Stimulated activated CD4-positive, alpha-beta T cell treated with anti-CD3 and anti-CD28 coated beads, Interleukin-1b, Interleukin-23, amount 100 ng/mL, for 1 hour (primary cell): ENCODE measurements at places on chromosomes 6 and 20.
A peak's percentile ranks its signal among the peaks of the same experiment; 100 is the strongest.

DNA sequence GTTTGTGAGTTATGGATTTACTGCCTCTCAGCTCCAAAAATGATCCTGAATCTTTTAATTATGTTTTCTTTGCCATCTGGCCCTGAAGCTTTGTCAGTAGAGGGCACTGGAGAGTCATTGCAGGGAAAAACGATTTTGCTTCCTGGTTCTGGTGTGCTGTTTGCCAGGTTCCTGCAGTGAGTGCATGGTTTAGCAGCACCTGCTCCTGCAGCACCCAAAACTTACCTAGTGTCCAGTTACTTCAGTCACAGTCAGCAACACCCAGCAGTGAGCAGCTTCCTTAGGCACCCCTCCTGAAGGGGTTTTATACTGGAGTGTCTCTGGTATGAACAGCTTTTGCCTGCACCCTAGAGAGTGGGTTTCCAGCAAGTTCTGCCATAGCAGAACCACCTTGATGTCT, 6.0 kb upstream of the TRIM26 start:
- no peak for DNase-seq

GRCh38 chr20:41279546-41280225, 37.8 kb downstream of the ZHX3 start:
- DNase-seq = no peak

- no peak for DNase-seq
These were observed 22.5 kb upstream of the RNGTT start for GRCh38 chr6:88985901-88986300.

DNA sequence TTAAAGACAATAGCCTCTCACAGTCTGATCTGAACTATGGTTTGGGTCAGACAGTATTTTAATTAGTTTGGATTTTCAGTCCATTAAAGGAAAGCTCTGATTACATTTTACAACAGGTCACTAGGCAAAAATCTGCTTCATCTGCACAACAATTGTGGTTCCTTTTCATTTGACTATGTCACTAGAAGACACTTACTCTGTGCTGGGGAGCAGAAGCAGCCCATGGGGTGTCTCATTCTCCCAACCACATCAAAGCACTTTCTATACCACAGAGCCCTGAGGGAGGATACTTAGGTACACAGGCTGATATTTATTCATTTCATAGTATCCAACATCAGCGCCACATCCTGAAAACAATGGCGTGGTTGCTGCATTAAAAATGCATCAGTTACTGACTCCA, 36.6 kb upstream of the HDAC2 start:
- no peak for DNase-seq

DNA sequence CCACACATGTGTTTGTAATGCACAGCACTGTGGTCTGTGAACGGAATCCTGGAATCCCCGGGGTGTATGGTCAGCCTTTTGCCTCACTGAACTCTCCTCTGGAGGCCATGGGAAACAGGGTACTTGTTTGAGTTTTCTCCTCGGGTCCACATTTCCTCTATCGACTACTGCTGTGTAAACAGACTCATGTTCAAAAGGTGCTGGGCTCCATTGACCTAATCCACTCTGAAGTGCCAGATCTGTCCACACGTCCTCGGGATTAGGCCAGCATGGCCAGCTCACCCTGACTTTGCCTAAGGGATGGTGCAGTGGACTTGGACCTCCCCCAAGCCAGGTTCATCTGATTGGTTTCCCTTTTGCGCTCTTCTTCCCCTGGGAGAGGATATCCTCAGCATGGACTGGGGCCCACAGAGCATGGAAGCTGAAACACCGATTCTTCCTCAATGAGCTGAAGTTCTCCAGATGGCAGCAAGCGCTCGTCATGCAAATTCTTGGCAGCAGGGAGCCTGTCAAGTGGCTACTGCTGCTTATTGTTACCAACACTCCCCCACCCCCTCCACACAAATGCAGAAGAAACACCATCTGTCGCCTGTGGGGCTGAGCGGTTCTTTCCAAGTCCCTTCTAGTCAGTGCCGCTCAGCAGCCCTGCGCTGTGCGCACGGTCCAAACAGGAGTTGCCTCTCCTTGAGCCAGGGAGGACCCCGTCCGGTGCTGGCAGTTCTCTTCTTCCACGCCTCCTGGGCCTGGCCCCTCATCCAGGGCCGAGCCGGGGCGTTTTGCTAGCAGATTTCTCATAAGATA, 292.6 kb upstream of the MARCKS start:
- no peak for DNase-seq

GRCh38 chr6:44855562-44856411, 468.3 kb downstream of the CDC5L start:
- no peak for DNase-seq

DNA sequence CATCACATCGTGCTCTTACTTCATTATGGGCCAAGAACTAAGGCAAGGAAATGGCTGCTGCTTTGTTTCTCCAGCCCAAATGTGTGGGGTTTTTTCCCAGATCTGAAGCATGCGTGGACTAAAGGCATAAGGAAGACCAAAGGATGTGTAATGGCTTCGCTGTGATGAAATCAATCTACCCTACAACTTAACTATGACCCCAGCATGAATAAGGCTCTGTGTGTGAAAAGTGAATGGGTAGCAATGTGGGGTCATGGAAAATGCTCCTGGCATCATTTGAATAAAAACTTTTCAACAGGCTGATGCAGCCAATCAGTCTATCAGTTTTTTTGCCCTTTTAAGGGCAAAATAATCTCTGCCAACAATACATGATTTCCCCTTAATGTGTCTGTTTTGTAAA, 50.3 kb upstream of the ISM1 start:
- no peak for DNase-seq

GRCh38 chr20:57043091-57043490, 223.3 kb downstream of the BMP7 start:
- DNase-seq = no peak

GRCh38 chr6:24394061-24394779, 8.5 kb upstream of the MRS2 start:
- no peak for DNase-seq

DNA sequence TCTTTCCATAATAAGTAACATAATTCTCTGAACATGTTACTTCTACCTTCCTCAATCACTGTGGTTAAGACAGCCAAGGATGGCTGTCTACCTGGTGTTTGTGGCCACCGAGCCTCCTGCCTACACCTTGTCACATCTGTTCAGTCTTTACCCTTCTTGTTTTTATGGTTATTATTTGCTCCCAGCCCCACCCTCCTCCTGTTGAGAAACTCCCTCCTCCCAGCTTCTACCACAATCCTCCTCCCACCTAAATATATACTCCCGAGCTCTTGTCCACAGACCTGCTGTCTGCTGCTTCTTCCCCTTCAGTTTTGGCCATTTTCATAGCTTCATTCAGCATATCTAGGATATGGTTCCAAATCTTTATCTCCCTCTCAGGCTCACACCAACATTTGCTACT, 35.7 kb upstream of the GABRR1 start:
- no peak for DNase-seq

- DNase-seq = no peak
These were observed 420.6 kb upstream of the MMS22L start for GRCh38 chr6:97703661-97704060.

DNA sequence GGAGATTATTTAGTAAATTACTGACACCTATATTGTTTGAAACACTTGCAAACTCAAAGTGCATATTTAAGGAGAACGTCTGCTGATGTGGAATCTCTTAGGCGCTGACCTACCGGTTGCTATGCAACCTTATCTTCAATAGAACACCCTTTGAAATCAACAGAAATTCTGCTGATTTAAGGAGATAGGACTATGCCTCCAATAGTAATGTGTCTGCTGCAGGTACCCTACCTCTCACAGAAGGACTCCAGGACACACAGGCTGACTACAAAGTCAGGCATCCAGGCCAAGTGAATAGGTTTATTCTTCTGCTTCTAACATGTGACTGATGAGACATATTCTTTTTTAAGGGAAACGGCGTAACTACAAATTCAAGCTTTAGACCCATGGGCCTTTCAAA, 311.7 kb downstream of the CBLN4 start:
- no peak for DNase-seq

GRCh38 chr20:33793011-33793931, 17.9 kb upstream of the CHMP4B start:
- DNase-seq = no peak

- no peak for DNase-seq
These were observed 18.7 kb upstream of the HDAC2 start for GRCh38 chr6:113989675-113990074.

- DNase-seq = no peak
These were observed 177.2 kb upstream of the TAB2 start for GRCh38 chr6:149140137-149140909.

- peak; percentile 35 for DNase-seq
These were observed 59.4 kb downstream of the GFOD1 start for GRCh38 chr6:13427801-13428582.

GRCh38 chr6:145331066-145331465, 404.3 kb downstream of the EPM2A start:
- no peak for DNase-seq

DNA sequence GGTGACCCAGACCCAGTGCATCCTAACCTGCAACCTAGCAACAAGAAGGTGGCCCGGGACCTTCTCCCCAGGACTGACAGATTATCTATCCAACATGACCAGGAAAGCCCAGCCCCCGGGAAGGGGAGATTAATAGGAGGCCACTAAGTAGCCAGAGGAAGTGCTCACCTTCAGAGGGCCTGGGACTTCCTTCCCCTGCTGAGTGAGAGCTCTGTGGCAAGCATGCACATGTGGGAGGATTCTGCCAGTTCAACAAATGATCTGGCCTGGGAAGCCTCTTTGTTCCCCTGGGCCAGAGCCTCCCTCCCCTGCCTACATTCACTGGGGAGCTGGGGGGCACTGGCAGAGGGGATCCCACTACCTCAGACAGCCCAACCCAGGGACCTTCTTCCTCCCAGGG, 39.6 kb downstream of the SHLD1 start:
- no peak for DNase-seq

DNA sequence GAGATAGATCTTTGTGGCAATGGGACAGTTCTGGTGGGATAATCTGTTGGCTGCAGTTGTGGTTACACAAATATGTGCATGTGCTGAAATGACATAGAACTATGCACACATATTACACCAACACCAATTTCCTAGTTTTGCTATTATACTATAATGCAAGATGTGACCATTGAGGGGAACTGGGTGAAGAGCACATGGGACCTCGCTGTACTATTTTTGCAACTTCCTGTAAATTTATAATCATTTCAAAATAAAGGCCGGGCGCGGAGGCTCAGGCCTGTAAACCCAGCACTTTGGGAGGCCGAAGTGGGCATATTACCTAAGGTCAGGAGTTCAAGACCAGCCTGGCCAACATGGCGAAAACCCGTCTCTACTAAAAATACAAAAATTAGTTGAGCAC, 8.7 kb downstream of the ARMC12 start:
- DNase-seq = no peak

DNA sequence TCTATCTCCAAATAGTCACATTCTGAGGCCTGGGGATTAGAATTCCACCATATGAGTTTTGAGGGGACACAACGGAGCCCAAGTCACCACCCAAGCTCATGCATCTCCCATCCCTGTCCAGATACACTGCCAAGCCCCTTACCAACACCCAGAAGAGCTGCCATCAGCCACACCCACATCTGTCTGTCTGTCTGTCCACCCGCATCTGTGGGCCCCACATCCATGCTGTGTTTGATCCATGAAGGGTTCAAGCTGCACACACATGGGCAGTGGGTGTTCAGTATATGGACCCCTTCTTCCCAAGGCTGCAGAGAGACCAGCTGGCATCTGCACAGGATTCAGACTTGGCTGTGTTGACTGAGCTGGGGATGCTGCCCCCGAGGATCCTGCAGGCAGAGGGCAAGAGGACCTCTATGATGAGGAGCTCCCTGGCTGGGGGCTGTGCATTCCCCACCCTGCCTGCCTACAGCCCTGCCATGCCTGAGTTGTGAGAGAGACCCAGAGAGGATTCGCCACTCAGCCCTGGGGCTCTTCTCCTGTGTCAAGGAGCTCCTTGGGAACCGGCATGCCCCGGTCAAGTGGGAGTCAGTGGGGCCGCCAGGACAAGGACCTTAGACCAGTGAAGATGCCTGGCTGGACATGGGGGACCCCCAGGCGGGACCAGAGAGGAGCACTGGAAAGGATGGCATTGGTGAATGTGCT, 206.4 kb downstream of the SYNDIG1 start:
- DNase-seq = no peak

- DNase-seq = no peak
These were observed 1.6 kb downstream of the REM1 start for GRCh38 chr20:31476643-31477215.

GRCh38 chr6:163970846-163971564, 556.5 kb downstream of the QKI start:
- no peak for DNase-seq

DNA sequence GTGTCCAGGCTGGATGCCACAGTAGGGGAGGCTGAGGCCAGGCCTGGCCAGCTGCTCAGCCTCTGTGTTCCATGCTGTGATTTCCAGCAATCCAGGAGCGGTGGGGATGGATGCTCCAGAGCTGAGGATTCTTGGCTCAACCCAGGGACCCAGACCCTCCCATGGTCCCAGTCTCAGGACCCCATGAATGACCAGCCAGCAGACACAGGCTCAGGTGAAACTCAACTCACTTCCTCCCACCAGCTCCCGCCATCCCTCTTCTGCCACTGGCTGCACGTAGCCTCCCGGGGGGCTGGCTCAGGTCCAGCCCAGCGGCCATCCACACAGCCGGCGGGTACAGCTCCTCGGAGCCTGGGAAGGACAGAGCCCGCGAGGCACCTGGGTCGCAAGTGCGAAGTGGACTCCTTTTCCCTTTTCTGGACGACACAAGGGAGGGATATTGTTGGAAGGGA, 54.5 kb upstream of the DACT2 start:
- no peak for DNase-seq

- DNase-seq = no peak
These were observed 201.6 kb downstream of the ISM1 start for GRCh38 chr20:13422637-13423036.

- no peak for DNase-seq
These were observed 15.5 kb downstream of the SIM1 start for GRCh38 chr6:100449239-100449691.

- no peak for DNase-seq
These were observed 556.0 kb upstream of the GJE1 start for GRCh38 chr6:141576751-141577150.

DNA sequence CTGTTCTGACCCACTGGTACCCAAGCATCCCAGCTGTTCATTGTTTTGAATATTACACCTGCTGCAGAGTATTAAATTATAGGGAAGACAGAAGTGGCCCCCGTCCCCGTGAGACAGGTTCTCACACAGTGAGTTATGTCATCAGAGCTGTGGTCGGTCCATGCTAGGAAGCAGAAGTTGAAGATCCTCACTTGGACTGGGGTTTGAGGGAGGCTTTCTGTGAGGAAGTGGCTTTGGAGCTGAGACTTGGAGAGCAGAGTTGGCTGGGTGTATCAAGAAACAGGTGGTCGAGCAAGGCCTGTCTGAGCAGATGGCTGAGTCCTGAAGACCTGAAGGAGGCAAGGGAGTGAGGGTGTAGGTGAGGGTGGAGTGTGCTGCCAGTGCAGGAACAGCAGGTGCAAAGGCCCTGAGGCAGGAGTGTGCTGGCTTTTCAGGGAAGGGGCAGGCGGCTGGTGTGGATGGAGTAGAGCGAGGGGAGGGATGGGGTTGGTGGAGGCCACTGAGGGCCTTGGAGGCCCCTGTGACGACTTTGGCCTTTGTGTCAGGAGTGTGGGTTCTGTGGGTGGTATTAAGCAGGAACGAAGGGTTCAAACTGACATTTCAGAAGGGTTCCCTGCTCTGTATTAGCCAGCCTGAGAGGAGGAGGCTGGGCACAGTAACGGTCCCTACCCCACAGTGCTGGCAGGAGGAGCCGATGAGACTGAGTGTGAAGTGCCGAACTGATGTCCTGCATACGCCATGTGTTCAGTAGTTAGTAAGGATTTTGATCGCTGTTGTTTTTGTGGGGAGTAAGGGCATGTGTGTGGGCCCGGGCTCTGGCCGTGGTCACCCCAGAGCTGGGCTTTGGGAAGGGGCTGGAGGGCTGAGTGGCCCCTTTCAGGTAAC, 11.8 kb downstream of the SRC start:
- no peak for DNase-seq

- DNase-seq = no peak
These were observed 45.0 kb downstream of the CARMIL1 start for GRCh38 chr6:25324066-25324762.
